ENCODE measurements at places on chromosomes 2 and 18.

- no peak for DNase-seq
These were observed 6.7 kb upstream of the CHCHD5 start for GRCh38 chr2:112577756-112578155.

DNA sequence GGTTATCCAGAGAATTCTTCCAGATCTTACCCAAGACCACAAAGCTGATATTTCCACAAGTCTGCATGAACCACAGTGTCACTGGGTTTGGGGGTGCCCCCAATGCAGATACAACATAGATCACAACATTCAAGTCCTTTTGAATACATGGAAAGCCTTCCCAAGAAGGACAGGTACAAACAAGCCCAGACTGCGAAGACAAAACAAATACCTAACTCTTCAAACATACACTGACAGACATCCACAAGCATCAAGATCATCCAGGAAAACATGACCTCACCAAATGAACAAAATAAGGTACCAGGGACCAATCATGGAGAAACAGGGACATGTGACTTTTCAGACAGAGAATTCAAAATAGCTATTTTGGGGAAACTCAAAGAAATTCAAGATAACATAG, 93.1 kb downstream of the MDH1 start:
- DNase-seq, result no peak

DNA sequence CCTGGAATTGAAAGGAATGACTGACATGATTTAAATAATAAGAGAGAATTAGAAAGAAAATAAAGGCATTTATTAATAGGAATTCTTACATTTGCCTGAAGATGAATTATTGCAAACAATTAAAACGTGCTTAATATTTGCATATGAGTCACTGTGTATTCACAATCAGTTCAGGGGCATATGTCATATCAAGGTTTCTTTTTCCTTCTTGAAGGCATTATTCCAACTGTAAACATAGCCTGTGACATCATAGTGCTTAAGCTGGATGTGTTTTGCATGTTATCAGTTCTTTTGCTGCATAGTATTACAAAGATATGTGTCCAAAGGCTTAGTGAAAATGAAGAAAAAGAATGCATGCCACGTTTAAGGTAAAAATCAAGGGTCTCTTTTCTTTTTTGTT, 80.8 kb downstream of the MEIS1 start:
- no peak for DNase-seq

DNA sequence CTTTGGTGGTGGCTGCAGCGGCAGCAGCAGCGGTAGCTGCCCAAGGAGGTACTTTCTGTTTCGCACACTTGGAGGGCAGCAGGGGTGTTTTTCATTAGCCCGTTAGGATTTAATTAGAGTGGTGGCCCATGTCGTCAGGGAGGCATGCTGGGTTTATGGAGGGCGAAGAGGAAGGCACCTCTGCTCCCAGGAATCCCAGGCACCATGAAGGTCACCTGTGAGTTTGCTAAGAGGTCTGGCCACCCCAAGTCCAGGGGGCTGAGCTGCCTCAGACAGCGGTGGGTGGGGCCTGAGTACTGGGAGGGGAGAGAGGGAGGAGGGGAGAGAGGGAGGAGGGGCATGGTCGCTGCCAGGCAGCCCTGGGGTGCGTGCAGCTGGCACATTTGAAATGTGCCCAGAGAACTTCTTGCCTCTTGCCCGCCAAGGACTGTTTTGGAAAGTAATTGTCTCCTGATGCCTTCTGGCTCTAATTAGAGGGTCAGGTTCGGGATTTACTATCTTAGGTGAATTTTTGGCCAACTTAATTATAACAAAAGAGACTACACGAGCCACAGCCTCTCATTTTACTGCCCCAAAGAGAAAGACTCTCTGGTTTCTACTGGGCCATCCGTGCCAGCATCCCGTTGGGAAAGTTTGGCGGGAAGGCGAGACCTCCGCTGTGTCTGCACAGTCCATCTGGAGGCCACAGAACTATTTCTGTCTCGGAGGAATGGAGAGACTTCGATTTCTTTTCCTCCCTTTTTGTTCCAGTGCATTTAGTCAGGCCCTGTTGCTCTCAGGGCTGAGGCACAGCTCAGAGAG, 62.0 kb downstream of the GLI2 start:
- DNase-seq, result no peak

- DNase-seq, result no peak
These were observed 1127.0 kb upstream of the CRIM1 start for GRCh38 chr2:35228584-35228983.

DNA sequence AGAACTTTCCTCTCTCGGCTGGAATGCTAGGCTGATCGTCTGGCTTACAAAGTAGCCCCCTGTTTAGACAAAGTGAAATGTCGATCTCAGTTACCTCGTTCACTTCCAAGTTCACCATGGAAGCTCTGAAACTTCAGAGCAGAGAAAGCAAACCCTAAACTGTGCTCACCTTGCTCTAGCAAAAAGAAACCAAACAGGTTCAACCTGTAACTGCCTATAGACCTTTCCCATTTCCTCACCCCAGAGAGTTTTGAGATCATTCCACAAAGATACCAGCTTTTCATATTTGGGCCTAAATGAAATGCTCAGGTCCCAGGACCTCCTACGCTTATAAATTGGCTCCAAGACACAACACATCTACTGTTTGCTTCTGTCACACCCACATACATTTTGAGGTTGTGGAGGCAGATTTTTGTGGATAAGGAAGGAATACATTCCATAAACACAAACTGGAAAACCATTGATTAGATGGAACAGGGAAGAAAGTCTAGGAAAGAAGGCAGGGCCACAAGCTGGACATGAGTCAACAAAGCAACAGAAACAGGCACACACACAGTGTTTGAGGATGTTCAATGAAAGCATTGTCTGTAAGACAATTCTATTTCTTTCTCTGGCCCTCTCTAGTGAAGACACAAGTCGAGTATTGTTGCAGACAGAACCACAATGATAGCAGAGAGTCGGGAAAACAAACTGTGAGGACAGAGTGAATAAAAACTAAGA, 52.8 kb upstream of the TGIF1 start:
- no peak for DNase-seq

DNA sequence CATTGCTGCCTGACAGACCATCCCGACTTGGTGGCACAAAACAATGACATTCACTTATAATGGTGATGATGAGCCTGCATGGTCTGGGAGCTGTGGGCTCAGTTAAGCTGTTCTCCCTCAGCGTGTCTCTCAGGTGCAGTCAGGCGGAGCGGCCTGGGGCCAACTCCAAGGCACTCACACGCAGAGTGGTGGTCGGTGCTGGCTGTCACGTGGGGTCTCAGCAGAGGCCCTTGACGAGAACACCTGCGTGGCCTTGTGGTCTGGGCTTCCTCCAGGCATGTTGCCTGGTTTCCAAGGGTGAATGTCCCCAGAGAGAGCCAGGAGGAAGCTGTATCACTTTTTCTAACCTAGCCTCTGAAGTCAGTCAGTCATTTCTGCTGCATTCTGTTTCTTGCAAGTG, 29.8 kb downstream of the ARMC9 start:
- DNase-seq, result no peak

- DNase-seq, result no peak
These were observed 1257.2 kb upstream of the CHAC2 start for GRCh38 chr2:52510432-52510831.

DNA sequence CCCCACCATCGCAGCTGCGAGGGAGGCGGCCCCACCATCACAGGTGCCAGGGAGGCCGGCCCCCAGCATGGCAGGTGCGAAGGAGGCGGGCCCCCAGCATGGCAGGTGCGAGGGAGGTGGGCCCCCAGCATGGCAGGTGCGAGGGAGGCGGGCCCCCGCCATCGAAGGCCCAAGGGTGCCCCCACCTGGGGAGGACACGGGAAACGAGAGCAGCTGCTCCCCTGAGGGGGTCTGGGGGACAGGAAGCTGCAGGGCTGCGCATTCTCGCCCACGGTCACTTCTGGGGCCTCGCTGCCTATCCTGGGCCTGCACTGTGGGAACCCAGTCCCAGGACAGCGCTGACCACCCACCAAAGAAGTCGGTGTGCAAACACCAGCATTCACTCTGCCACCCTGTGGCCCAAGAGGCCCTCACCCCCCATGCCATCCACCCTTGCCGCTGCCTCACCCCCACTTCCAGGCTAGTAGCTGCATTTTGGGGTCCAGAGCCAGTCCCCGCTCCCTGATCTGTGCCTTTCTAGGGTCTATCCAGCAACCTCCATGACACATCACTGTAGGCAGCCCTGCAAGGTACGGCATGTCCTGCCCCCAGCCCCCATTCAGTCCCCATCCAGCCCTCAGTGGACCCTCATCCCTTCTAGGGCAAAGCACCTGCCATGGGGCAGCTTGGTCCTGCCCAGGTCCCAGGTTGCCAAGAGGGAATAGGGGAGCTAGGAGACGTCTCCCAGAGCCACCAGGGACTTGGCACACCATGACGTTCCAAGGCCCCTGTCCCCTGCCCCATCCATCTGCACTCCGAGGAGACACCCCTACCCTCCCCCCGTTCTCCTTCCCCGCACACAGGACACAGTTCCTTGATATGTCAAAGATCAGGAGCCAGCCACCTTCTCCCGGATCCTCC, 24.0 kb upstream of the GPC1 start:
- DNase-seq, result no peak

DNA sequence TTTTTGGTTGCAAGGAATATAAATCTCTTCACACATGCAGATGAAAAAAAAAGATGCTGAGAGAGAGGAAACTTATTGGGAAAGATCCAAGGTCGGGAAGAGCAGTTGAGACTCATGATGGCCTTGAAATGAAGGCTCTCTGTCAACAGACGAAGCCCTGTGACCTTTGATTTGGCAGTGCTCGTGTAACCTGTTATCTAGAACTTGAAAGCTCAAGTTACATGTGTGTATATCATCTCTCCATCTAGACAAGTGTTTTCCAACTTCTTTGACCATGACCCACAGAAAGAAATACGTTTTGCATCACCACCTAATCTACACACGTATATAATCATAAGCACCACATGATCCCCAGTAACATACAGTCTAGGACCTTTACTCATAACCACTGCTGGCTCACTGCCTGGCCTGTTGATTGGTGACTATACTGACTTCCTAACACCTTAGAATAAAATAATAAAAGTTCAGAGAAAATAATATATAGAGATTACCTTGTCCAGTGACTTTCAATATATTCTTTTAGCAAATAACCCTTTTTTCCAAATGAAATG, 319.0 kb upstream of the PKDCC start:
- DNase-seq, result no peak

- no peak for DNase-seq
These were observed 426.0 kb upstream of the CRIM1 start for GRCh38 chr2:35929551-35929950.

GRCh38 chr2:150109028-150109427, 378.4 kb downstream of the RND3 start:
- no peak for DNase-seq

GRCh38 chr2:239735131-239735828, 289.9 kb downstream of the NDUFA10 start:
- no peak for DNase-seq

- DNase-seq, result no peak
These were observed 396.5 kb upstream of the DSEL start for GRCh38 chr18:67913040-67913439.

DNA sequence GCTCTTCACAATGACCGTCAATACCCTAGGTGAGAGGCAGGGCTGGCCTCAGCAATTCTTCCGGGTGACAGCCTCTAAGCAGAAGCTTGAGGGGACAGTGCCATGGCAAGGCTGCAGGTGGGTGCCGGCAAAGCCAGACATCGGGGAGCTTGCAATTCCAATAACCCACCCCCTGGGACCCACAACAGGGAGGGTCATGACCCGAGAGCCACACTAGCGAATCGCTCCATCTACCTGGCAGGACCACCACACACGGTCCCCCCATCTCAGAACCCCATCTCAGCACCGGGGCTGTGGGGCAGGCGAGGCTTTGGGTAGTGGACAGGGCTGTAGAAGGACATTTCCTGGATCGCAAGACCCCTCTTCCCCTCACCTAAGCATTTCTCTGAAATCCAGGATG, 177.2 kb downstream of the ACKR3 start:
- no peak for DNase-seq

GRCh38 chr2:7430421-7430868, 513.2 kb downstream of the RNF144A start:
- DNase-seq, result no peak

DNA sequence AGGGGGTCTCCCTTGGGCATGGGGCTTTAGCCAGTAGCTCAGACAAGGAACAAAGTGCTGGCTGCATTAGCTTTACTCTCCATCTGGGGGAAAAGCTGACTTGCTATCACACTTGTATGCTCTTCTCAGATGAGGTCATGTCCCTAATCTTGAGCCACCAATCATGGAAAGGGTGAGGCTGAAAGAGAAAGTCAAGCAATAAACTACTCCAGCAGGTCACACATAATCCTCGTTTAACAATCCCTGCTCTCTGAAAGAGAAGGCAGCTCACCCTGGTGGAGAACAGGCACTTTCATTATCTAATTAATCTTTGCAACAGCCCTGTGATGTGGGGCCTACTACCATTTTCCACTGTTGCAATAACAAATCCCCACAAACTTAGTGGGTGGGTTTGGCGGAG, 129.7 kb upstream of the CAPN13 start:
- no peak for DNase-seq

DNA sequence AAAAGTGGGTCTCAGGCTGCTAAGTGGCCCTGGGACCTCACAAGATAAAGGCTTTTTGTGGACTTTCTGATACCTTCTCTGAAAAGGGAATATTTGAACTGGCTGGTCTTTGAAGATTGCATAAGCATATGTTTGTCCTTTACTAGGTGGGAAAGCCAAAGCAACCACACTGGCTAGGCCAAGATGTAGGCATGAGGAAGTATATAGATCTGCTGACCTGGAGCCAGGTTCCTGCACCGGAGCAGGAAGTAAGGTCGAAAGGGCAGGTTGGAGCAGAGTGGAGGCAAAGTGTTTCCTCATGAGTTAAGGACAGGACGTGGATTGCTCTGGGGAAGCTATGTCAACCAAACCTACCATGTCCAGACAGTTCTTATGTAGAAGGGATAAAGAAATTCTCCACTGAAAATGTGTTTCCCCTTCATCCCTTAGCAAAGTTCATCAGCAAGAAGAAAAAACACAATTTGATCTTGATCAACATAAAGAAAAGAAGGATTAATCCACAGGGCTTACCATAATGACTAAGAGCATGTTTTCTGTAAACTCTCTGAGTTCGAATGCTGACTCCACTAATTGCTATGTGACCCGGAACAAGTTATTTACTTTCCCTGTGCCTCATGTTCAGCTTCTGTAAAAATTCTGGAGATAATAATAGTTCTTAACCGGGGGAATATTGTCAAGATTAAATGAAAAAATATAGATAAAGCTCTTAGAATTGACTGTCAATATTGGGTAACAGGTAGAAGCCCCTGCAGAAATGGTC, 156.1 kb upstream of the SRD5A2 start:
- DNase-seq, result no peak

- no peak for DNase-seq
These were observed 55.7 kb downstream of the ANKMY1 start for GRCh38 chr2:240502059-240502429.

DNA sequence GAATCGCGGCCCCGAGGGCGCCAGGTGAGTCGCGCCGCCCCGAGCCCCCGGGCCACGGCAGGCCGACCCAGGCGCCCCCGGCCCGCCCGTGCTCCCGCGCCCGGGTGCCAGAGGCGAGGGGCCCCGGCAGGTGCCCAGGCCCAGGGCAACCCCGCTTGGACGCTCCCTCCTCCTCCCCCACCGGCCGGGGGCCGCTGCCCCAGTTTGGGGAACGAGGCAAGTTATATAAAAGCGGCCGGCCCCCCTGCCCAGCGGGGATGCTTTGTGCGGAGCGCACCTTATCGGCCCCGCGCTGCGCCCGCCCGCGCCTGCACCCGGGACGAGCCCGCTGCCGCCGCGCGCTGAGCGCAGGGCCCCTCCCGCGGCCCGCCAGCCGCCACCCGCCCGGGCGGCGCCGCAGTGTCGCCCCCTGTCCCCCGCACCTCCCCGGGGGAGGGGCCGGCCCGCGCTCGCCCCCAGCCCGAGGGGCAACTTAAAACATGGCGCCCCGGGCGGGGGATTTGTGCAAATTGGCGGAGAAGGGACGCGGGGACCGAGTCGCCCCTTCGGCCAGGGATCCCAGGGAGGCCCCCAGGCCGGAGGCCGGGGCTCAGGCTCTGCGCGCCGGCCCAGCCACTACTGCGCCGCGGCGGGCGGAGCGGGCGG, 639 bp downstream of the EPB41L3 start:
- DNase-seq, result no peak
